ENCODE measurements at places on chromosomes 2 and 18.
A peak's percentile ranks its signal among the peaks of the same experiment; 100 is the strongest.

GRCh38 chr2:42063431-42064171, 15.8 kb downstream of the PKDCC start:
- DNase-seq = no peak

GRCh38 chr2:96122391-96122790, 6.0 kb upstream of the ADRA2B start:
- DNase-seq = no peak

- no peak for DNase-seq
These were observed 491.8 kb upstream of the ACVR2A start for GRCh38 chr2:147353072-147353381.

DNA sequence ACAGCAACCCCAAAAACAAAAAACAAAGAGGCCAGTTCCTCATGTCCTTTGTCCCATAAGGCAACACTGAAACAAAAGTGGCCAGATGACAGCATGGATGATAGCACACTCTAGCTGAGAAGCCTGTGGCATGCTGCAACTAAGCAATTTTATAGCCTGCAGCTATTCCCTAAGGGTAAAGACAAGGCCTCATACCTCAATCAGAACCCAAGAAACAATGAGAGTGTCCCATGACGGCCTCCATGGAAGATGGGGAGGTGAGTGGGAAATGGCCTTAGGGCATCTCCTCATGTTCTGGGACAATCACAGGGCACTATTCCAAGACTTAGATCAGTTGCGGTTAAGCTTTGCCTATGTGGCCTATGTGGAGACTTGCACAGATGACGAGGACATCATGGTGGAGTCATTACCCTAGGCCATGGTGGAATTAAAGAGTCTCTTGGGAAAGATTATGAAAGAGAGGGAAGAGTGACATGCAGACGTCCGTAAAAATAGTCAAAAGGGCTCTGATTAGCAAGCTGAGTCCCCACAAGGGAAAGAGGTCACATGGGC, 103.1 kb downstream of the INO80D start:
- no peak for DNase-seq

- peak; percentile 82 for DNase-seq
These were observed 330.3 kb upstream of the FIGN start for GRCh38 chr2:164066095-164066494.

GRCh38 chr18:24474406-24474805, 14.0 kb downstream of the HRH4 start:
- no peak for DNase-seq

- DNase-seq = no peak
These were observed 65.9 kb downstream of the C1D start for GRCh38 chr2:67996772-67997527.

DNA sequence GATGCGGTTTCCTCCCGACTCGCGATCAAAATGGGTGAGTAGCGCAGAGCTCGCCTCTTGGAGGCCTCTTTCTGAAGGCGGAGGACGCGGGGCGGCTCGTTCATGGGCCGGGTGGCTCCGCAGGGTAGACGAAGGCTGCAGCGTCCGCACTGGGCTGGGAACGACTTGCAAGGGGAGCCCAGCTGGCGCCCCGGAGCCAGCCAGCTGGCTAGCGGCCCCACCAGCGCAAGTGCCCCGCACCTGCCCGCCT, 328 bp upstream of the PASK start:
- DNase-seq = no peak

DNA sequence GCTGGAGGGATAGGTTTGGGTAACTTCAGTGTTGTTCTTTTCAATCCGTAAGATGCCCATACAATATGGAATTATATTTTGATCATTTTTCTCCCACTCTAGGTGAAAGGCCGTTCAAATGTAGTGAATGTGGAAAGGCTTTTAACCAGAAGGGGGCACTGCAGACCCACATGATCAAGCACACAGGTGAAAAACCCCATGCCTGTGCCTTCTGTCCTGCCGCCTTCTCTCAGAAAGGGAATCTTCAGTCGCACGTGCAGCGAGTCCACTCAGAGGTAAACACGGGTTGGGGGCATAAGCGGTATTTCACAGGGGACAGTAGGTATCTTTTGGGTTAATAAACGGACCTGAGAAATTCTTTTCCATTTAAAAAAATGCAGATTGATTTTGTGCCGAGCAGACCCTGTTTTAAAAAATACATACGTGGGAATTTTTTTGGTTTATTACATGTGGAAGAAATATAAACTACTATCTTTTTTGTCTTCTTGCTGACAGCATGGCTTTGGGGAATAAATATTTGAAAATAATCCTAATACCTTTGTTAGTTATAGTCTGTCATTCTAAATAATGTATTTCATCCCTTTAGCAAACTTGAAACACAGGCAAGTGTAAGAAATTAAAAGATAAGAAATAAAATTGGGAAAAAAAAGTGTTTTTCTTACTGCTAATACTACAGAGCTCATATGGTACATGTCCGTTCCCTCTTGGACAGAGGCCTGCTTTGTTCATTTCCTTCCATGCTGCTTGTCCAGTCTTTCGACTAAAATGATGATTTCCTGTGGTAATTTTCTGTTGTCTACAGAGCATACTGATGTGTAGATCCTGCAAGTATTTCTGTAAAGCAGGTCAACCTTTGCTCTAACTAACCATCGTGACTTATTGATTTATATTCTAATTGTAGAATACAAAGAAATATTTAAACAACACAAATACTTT, 53.3 kb downstream of the ZNF236 start:
- peak; percentile 16 for DNase-seq

DNA sequence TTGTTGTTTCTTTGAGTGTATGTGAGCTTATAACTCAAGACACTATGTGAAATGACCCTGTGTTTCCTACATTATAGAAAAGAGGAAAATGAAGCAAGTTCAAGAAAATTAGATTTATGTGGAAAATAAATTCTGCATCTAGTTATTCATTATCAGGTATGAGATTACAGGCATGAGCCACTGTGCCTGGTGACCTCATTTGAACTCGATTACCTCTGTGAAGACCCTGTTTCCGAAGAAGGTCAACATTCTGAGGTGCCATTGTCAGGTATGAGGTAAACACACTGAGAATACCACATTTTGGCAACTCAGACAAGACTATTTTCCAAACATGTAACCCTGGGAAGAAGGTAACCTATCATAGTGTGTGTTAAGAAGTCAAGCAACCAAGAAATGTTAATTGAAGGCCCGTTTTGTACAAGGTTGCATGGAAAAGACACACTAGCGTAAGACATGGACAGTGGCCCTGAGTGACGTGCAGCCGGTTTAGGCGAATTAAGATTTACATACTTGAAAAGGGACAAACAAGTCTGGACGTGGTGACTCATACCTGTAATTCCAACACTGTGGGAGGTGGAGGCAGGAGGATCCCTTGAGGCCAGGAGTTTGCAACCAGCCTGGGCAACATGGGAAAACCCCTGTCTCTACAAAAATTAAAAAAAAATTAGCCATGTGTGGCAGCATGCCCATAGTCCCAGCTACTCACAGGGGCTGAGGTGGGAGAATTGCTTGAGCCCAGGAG, 186.6 kb downstream of the NEDD4L start:
- no peak for DNase-seq

- no peak for DNase-seq
These were observed 16.2 kb downstream of the IWS1 start for GRCh38 chr2:127510073-127510472.

- peak; percentile 24 for DNase-seq
These were observed 52.2 kb downstream of the CDK15 start for GRCh38 chr2:201858281-201859184.

- no peak for DNase-seq
These were observed 98.9 kb downstream of the CYRIA start for GRCh38 chr2:16566701-16567100.

DNA sequence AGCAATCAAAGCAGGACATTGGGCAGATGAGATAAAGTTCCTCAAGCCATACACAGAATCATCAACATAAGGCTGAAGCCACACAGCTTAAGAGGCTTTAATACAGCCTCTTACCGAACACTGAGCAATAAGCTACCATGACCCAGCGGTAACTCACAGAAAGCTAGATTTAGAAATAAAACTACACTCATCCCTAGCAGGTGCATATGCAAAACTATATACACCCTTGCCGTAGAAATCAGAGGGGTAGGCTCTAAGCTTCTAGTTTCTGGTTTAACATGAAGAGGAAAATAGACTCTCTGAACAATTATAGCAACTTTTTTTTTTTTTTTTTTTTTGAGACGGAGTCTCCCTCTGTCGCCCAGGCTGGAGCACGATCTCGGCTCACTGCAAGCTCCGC, 428.8 kb upstream of the FIGN start:
- DNase-seq = no peak

DNA sequence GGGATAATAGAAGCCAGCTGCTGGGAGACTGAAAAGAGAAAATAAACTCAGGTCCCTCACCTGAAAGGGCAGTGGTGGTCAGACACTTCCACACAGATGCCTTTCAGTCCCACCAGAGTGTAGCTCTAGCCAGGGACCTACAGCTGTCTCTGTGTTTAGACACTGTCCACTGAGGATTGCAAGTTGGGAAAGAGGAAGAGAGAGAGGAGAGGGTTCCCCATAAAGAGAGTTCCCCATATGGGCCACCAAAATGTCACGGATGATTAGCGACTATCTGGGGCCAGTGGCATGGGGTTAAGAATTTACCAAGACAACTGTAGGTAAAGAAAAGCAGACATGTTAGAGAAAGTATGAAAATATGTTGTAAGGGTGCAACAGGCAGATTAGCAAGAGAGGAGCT, 36.7 kb upstream of the SKA1 start:
- no peak for DNase-seq

DNA sequence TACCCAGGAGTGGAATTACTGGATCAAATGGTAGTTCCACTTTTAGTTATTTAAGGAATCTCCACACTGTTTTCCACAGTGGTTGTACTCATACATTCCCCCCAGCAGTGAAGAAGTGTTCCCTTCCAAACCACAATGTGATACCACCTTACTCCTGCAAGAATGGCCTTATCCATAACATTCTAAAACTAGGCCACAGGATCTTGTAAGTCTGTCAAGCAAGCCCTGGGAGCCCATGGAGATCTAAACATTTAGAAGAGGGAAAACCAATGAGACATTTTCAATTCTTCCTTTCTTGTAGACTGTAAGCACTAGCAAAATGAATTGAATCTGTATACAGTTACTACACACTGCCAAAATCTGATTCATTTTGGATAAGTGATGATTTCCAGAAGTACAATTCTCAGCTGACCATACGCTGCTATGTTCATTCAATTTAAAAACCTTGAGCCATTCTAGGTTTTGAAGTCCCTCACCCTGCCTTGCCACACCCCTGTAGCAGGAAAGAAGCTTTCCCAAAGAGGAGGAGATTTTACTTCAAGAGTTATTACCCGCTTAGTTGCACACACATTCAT, 149.1 kb downstream of the SLC8A1 start:
- no peak for DNase-seq

- DNase-seq = no peak
These were observed 61.6 kb downstream of the HDAC4 start for GRCh38 chr2:239339241-239339640.

- DNase-seq = no peak
These were observed 345.9 kb downstream of the TSN start for GRCh38 chr2:122101319-122101718.

DNA sequence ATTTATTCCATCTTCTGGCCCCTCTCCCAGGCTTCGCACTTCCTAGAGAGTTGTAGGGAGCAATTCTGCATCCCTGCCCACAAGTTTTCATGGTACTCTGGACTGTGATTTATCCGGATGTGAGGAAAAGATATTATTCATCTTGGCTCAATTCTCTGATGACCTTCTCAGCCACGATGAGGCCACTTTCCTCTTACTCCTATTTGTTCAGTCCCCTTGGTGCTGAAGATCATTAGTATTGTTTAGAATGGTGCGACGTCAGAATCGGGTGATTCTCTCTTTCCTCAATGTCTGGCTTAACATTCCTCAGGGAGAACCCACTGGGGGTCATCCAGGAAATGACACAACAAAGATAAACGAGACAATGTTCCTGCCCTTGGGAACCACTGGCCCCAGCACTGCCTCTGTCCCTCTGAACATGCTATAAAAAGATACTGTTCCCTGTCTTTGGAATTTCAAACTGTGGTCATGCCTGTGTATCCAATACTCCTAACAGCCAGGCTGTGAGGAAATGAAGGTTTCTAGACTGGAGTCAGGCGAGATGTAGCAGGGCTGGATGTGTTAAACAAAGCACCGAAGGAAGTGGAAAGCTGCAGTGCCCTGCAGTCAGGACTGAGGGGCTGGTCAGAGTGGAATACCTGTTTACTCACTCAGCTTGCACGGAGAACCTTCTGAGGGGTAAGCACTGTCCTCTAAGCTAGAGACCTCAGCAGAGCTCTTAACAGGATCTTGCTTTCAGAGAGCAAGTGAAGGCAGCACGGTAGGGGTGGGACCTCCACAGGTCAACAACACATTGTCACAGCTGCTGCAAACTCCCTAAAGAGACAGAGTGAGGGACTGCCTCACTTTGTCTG, 12.9 kb upstream of the GLI2 start:
- DNase-seq = no peak

- DNase-seq = no peak
These were observed 137.5 kb downstream of the FMNL2 start for GRCh38 chr2:152472481-152472887.

DNA sequence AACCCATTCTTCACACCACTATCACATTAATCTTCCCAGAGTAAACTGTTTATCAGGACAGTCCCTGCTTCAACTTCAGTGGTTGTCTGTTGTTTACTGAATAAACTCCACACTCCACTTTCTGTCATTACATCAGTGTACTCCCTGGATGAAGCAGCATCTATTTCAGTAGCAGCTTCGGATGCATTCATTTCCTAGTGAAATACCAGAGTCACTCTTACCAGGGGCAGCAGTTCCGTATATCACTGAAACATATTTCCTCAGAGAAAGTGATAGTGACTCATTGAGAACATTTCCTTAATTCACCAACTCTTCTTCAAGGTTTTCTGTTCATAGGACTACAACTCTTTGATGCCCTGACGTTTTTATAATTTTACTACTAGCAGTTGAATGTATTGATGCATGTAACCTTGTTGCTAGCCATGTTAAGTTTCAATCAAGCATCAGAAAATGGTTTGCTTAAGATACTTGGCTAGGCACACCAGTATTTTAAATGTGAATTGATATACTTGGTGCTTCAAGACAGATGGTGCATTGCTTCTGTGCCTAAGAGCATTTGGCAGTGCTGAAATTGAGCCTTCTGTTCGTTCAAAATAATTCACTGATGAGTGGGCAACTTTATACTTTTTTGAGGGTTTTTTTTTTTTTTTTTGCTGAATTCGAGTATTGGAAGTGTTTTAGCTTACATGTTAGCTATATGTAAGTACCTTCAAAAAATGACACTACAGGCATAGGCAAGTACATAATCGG, 92.3 kb downstream of the UBE2E3 start:
- no peak for DNase-seq

GRCh38 chr2:145845207-145845894, 1325.4 kb upstream of the ZEB2 start:
- peak; percentile 17 for DNase-seq

GRCh38 chr18:12479536-12479935, 71.8 kb downstream of the PRELID3A start:
- DNase-seq = no peak

DNA sequence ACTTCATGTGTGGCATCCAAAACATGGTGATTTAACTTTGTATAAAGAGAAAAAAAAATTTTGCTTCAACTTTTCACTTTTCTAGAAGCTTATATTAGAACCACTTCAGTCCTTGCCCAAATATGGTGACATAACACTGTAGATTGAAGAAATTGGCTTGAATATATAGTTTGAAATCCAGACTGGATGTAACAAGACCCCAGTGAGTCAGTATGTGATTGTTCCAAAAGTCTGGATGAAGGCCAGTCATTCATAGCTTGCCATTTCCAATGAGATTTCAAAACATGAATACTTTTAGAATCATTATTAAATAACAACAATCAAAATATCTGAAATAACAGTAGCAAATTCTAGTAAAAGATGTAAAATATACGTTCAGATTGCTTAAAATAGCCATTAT, 104.8 kb upstream of the FN1 start:
- DNase-seq = no peak
